ENCODE measurements at places on chromosomes 1 and 21.

GRCh38 chr1:13888351-13888986 is 188.5 kb downstream of the PRDM2 start:
- no peak for DNase-seq

DNA sequence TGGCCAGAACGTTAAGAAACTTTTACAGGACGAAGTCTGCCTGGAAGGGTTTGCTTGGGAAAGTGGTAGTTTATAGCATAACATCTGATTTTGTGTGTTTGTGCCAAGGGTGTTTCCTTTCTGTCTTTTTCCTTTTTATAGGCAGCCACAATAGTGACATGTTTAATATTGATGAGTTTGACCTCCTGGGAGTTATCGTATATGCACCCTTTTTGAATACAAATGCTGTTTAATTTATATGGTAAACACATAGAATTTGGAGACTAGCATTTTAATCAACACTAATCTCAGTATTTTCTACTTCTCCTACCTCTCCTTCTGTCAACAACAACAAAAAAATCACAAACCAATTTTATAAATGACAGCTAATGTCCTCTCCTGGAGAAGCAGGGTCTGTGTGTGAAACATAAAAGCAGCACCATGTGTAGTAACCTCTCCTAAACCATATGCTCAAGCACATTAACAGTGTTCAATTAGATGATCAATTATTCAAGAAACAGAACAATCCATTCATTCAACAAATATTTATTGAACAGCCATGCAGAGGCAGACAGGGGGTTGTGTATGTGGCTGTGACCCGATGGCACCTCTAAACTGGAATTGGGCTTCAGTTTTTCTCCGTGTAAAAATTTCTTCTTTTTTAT is 604 bp upstream of the FMN2 start:
- no peak for DNase-seq

GRCh38 chr1:9135073-9135836 is 6.4 kb upstream of the GPR157 start:
- DNase-seq = no peak

DNA sequence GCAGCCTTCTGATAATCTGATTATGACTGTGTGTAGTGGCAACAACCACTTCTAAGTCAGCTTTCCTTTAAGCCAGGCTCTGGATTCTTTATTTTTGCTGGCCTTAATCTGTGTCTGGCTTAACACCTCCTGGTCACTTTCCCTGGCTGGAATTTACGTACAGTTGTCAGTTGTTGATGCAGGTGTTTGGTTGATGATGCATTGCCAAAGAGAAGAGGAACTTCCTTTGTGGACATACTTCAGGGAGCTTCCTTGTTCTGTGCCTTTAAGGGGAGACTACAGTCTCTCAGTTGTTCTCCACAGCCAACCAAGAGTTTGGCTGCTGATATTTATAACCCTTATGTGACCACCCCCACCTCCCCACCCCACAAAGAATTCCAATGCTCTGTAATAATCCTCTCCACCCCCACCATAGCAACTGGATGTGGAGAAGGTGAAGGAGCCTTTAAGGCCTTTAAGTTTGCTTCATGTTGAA is 96.0 kb upstream of the BMP8A start:
- DNase-seq = no peak

GRCh38 chr1:159821171-159821867 is 5.4 kb upstream of the SLAMF8 start:
- no peak for DNase-seq

GRCh38 chr1:24688033-24688432 is 44.9 kb downstream of the SRRM1 start:
- no peak for DNase-seq

- DNase-seq = peak; percentile 9
These were observed 292.0 kb downstream of the DUSP10 start for GRCh38 chr1:221449801-221450470.

DNA sequence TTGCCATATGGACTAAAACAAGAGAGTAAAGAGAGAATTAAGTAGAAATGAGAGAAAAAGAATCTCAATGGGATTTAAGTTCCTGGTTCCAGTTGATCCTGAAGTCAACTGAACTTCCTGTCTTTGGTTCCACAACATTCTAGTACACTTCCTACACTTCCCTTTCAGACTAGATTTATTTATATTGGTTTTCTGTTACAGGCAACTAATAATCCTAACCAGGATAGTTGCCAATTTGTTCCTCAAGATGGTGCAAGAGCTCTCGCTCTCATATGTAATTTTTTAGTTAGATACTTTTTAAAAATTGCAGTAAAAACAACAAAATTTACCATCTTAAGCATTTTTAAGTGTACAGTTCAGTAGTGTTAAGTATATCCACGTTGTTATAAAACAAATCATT is 28.8 kb upstream of the TRIM45 start:
- DNase-seq = no peak

DNA sequence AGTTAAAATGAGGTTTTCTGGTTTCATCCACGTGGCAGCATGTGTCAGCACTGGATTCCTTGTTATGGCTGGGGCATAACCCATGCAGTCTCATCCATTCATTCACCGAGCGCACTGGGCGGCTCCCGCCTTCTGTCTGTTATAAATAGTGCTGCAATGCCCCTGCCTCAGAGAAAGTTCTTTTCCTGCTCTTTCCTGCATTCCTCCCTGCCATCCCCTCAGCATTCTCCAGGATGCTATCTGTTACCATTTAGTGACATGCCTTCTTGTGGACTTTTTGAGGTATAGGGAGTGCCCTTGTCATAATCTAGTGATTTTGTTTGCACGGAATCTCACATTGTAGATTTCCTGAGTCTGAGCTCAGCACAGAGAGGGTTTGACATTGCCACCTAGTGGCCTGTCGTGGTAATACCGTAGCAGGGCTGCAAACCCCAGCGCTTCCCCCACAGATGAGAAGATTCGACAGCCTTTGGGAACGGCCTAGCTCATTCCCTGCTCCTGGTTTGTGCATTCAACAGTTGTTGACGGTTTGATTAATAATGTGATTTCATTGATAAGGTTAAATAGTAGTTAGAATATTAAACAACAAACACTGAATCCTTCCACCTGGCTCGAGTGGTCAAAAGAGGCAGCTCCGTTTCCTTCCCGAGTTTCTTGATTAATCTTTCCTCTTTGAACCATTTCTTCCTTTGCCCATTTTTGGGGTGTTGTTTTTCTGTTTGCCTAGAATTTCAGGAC is 46.3 kb downstream of the UMODL1 start:
- peak; percentile 80 for DNase-seq

- DNase-seq = no peak
These were observed 73.9 kb upstream of the TNFSF4 start for GRCh38 chr1:173280899-173281660.

GRCh38 chr1:234538930-234539649 is 60.1 kb upstream of the TARBP1 start:
- DNase-seq = no peak

- DNase-seq = no peak
These were observed 168.5 kb upstream of the ZC3H12A start for GRCh38 chr1:37305841-37306240.
